ENCODE measurements at places on chromosomes 5 and 9. TPM values are rescaled to one million over a fixed set of nuclear protein-coding genes. Genes with fewer than 3 reads are reported as not detected.

- no peak for DNase-seq
- no peak overlapping the region for H3K27ac ChIP-seq
- no peaks in the 10 kb centered on the region for H3K36me3 ChIP-seq
- H3K4me3 ChIP-seq: no peak overlapping the region
- H3K27me3 ChIP-seq: no peaks in the 10 kb centered on the region
Observed at GRCh38 chr5:6508931-6509330, 60.3 kb downstream of the UBE2QL1 start.

DNA sequence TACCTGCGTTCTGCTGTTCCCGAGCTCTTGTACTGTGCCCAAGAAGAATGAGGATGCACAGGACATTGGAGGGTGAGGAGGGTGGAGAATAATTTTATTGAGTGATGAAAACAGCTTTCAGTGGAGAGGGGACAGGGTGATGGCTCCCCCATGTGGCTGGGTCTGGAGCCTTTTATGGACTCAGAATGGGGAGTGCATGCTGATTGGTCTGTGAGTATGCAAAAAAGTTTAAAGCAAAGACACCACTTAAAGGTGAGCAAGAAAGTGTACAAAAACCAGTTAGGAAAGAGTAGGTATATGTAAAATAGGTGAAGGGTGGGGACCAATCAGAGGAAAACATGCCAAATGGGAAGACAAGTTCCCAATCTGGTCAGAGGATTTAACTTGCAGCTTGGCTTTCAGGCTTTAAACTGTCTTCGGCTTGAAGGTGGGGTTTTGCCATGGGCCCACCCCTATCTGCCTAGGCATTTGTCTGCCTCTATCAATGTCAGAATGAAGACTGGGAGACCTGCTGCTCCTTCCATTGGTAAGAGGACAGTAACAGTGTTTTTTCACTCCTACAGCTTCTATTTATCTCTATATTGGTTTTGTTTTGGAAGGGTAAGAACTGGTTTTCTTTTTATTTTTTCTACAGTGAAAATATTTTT is 118.0 kb upstream of the RAI14 start:
- no peaks in the 10 kb centered on the region for H3K36me3 ChIP-seq
- no peak for DNase-seq
- H3K27ac ChIP-seq: no peak overlapping the region
- H3K27me3 ChIP-seq: no peaks in the 10 kb centered on the region

Gene LPCAT1
- total RNA-seq: 76.5 TPM

GRCh38 chr5:128257076-128257475 is 173.5 kb downstream of the SLC12A2 start:
- no peak overlapping the region for H3K27ac ChIP-seq
- H3K36me3 ChIP-seq: peaks cover 5% of the 10 kb centered on the region
- DNase-seq: no peak
- H3K4me3 ChIP-seq: no peak overlapping the region
- no peaks in the 10 kb centered on the region for H3K27me3 ChIP-seq

DNA sequence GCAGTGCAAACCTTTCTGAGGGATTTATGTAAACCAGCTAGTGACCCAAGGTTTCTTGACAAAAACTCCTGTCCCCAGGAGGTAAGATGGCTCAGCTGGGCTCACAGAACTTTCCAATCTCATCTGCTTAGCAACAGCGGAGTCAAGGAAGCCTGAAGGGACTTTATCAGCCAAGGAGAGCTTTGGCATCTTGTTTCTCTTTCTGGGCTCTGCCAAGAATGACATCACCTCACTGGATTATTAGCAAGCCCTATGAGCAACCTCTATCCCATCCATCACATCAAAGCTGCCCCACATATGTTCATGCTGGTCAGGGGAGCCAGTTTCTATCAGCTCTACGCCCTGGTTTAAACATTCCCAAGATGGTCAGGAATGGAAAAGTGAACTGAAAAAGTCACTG is 461.3 kb downstream of the ENC1 start:
- no peaks in the 10 kb centered on the region for H3K36me3 ChIP-seq
- H3K4me3 ChIP-seq: no peak overlapping the region
- H3K4me1 ChIP-seq: peaks cover 18% of the 10 kb centered on the region

- no peaks in the 10 kb centered on the region for H3K27me3 ChIP-seq
- H3K4me1 ChIP-seq: no peaks in the 10 kb centered on the region
- DNase-seq: no peak
- H3K4me3 ChIP-seq: no peak overlapping the region
Observed at GRCh38 chr5:3325972-3326840, 269.4 kb upstream of the IRX1 start.

GRCh38 chr5:171701100-171701541 is 84.5 kb upstream of the SMIM23 start:
- H3K4me3 ChIP-seq: no peak overlapping the region
- H3K36me3 ChIP-seq: no peaks in the 10 kb centered on the region
- no peak overlapping the region for H3K27ac ChIP-seq
- no peaks in the 10 kb centered on the region for H3K27me3 ChIP-seq
- no peak for DNase-seq

Gene BASP1
- total RNA-seq: 215 TPM

- no peak overlapping the region for H3K27ac ChIP-seq
- no peak overlapping the region for H3K4me3 ChIP-seq
- H3K27me3 ChIP-seq: no peaks in the 10 kb centered on the region
- no peaks in the 10 kb centered on the region for H3K36me3 ChIP-seq
- no peaks in the 10 kb centered on the region for H3K4me1 ChIP-seq
- DNase-seq: no peak
Observed at GRCh38 chr9:32722704-32723103, 60.6 kb upstream of the TMEM215 start.

DNA sequence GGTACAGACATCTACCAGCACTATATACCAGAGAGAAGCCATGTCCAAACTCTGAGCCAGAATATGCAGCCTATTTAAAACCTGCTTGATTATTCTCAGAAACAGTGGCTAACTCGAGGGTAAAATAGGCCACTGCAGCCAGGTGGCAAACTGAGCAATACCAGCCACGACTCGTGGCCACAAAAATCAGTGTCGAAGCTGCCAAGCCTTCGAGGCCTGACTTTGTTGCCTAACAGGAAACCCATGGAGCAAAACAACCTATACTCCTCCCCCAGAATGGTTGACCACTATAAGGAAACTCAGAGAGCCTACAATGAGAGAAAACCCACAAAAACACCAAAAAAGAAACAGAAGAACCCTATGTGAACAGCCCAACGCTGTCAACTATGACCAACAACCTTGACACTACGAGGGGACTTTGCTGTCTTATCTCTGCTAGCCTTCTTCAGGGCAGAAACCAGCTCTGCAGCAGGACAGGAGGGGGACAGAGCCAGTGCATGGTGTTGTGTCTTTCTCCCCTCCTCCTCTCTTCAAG is 133.8 kb downstream of the TMEM174 start:
- H3K27ac ChIP-seq: no peak overlapping the region
- H3K4me1 ChIP-seq: peaks cover 25% of the 10 kb centered on the region
- no peaks in the 10 kb centered on the region for H3K36me3 ChIP-seq
- no peak overlapping the region for H3K4me3 ChIP-seq
- no peak for DNase-seq
- peaks cover 100% of the 10 kb centered on the region for H3K27me3 ChIP-seq

Gene GALT
- total RNA-seq: 32.1 TPM

Gene FXN
- 23.2 TPM for total RNA-seq

Gene CRHBP
- 0.51 TPM for total RNA-seq

DNA sequence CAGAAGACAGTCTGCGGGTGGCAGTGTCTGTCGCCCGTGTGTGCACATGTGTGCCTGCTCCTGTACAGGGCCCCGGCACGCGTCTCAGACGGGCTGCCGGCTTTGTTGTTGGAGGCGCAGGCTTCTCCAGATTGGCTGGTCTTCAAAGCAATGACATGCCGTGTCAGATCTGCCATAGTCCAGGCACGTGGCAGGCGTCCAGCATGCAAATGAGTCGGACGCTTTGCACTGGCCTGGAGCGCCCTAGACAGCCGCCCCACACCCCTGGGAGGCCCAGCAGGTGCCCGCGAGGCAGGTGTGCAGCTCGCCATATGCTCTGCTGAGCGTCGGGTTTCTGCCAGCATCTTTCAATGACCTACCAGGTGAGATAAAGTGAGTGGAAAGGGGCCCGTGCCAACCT is 71.5 kb downstream of the GADD45G start:
- no peak for DNase-seq
- H3K36me3 ChIP-seq: no peaks in the 10 kb centered on the region
- peaks cover 43% of the 10 kb centered on the region for H3K4me1 ChIP-seq
- peaks cover 65% of the 10 kb centered on the region for H3K27me3 ChIP-seq
- H3K4me3 ChIP-seq: no peak overlapping the region

DNA sequence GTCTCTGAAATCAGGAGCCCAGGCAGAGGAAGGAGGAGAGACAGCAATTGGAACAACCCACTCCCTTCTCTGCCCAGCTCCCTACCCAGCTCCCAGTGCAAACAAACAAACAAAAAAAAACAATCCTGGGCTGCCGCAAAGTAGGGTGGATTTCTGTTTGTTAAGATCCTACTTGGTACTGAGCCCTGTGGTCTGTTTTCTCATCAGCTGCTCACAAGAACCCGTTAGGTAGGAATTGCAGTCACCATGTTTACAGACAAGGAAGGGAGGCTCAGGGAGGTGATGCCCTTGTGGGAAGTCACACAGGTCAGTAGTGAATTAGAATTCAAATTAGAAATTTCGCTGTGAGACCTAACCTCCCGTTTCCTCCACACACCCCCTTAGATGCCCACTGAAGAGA is 128.8 kb upstream of the RAD23B start:
- peaks cover 9% of the 10 kb centered on the region for H3K4me1 ChIP-seq
- H3K4me3 ChIP-seq: no peak overlapping the region
- H3K36me3 ChIP-seq: no peaks in the 10 kb centered on the region
- no peaks in the 10 kb centered on the region for H3K27me3 ChIP-seq
- DNase-seq: no peak

Gene RBM27
- total RNA-seq: 55.0 TPM
